Pons (tissue), 1 donor: ENCODE measurements at places on chromosomes 1 and 21.
A peak's percentile ranks its signal among the peaks of the same experiment; 100 is the strongest.

DNA sequence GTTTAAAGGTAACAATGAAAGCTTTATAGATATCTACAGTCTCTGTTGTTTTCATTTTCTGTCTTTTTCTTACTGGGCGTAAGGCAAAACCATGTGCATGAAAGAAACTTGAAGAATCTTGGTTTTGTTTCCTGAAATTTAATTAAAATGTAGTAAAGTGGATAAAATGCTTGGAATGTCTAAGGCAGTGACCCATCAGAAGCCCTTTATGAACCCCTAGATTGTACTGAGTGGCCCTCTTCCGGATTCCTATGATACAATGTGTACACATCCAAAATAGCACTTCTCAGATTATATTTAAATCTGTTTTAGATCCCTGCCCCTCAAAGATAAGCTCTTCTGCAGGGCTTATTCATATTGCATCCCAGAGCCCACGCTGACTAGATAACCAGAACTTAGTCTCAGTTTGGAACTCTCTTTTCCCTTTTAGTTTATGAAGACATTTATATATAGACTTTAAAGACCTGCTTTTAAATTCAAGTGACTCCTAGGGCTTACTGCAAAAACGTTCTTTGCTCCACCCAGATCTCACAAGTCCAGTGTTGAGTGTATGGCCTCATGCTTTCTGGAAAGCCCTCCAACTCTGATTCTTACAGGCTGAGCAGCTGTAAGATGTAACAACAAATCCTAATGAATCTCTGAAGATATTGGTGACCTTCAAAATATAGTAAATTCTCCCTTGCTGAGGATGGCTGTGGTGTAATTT lies 142.9 kb downstream of the LRRC7 start:
- DNase-seq, result no peak

- no peak for DNase-seq
These were observed 44.9 kb upstream of the BARHL2 start for GRCh38 chr1:90761781-90762589.

- no peak for DNase-seq
These were observed 61.0 kb downstream of the ACP6 start for GRCh38 chr1:147609358-147609757.

- DNase-seq, result peak; percentile 24
These were observed 730 bp downstream of the NOS1AP start for GRCh38 chr1:162070094-162070748.

DNA sequence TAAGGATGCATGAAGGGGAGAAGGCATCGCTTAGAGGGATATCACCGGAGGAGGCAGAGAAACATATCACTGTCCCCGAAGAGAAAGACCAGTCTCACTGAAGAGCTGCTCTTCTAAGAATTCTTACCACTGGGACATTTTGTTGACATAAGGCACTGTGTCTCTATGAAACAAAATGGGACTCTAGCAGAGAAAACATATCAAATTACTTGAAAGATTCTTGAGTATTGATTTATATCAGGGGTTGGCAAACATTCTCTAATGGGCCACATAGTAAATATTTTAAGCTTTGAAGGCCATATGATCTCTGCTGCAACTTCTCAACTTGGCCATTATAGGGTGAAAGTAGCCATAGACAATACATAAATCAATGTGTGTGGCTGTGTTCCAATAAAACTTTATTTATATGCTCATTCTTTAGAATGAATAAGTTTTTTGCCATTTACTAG lies 41.0 kb upstream of the GREM2 start:
- DNase-seq, result no peak

- no peak for DNase-seq
These were observed 57.3 kb upstream of the STUM start for GRCh38 chr1:226491093-226491850.

DNA sequence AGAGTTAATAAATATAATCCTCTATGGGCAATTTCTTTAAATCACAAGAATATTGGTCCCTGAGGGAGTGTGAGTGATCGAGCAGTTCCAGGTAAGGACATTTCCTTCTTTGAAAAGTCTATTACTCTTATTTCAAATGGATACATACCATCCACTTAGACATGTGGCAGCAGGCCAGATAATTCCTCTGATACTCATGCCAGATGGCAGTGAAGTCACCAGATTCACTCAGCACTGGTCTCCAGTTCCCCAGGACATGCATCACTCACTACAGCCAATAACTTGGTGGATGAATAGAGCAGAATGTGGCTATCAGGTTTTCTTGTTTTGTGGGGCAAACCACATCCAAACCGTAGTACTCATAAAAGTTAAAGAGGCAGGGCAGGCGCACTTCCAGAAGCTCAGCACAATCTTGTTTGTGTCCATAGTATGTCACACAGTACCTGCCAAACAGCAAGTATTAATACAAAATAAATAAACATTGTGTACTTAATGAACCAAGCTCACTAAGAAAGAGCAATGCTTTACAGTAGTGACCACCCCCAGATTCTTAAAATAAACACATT lies 74.2 kb upstream of the CD53 start:
- DNase-seq, result no peak

DNA sequence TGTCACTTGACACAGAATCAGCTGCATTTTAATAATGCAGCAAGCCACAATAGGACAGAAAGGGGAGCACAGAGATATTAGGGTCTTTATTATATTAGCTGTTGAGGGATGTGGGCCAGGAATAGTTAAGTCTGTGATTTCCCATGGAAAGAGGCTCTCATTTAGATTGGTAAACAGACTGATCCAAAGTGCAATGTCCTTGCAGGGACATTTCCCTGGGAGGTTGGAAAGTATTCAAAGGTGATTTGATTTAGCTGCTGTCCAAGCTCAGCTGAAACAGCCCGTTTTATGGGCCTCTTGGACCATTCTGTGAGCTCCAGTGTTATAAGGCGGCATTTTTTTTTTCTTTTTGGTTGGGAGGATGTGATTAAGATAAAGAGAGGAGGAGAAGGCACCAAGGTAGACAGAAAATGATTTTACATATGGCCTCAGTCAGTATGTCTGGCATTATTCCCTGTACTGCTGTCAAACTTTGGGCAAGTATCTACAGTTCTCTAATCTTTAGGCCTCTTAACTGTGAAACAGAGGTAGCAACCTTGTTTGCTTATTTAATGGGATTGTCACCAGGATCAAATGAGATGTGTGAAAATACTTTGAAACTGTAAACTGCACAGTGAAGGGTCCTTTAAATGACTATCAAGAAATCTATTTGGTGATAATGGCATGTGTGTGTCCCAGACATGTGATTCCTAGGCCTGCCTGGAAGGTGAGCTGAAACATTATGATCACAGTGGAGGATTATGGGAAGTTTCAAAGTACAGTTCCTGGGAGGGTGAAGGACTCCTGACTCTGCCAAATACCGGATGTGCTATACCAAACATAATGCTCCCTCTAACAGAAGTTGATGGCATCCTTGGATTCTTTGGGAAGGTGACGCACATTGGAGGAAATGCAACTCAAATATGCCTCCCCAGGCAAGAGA lies 62.2 kb downstream of the NOS1AP start:
- DNase-seq, result no peak

- no peak for DNase-seq
These were observed 13.6 kb downstream of the IGSF21 start for GRCh38 chr1:18121072-18121820.
